ENCODE measurements at places on chromosomes 3 and 15. TPM values are rescaled to one million over a fixed set of nuclear protein-coding genes. Genes with fewer than 3 reads are reported as not detected.

- H3K27ac ChIP-seq = peak overlapping the region; percentile 75
- no peak overlapping the region for H3K4me3 ChIP-seq
- H3K36me3 ChIP-seq = no peaks in the 10 kb centered on the region
- H3K4me1 ChIP-seq = peaks cover 42% of the 10 kb centered on the region
Observed at GRCh38 chr3:15324379-15324808, 8.0 kb downstream of the SH3BP5 start.

DNA sequence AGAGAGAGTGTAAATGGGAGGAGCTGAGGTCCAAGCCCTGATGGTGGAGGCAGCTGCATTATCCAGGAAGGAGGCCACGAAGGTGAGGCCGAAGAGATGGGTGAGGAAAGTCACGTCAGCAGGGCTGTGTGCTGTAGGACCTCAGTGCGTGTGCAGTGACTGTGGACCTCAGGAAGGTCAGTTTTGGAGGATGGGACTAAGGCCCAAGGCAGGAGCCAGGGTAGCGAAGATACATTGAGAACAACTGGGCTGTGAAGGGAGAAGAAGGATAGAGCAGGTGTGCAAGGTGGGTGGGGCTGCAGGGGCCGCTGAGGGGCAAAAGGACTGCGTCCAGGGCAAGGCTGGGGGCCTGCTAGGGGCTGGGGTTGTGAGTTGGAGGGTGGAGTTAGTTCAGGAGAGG lies 4.9 kb downstream of the KLHL40 start:
- no peaks in the 10 kb centered on the region for H3K36me3 ChIP-seq
- DNase-seq = no peak
- H3K27me3 ChIP-seq = no peaks in the 10 kb centered on the region
- peaks cover 3% of the 10 kb centered on the region for H3K4me1 ChIP-seq
- H3K27ac ChIP-seq = no peak overlapping the region

DNA sequence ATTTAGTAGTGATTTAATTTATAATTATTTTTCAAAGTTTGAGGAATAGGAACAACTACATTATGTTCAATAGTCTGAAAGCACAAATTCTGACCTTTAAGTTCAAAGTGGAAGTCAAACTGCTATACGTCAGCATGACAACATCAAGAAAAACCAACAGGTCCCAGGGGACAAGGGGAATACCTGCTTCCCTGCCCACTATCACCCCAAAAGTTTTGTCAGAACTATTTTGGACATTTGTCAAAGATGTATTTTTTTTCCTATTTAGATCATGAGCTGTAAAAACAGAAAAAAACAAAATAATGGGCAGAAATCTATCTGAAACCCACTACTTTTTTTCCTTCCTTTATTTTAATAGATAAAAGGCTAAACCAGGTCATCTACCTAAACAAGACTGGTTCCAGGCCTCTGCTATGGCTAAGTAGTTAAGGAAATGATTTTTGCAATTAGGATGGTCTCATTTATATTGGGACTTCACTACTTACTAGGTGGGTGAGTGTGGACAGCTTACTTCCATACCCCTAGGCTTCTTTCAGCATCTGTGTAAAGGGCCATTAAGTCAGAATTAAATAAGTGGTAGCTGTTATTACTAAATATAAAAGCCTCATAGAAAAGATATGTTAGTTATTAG lies 746.3 kb downstream of the FHIT start:
- H3K4me3 ChIP-seq = no peak overlapping the region
- no peaks in the 10 kb centered on the region for H3K27me3 ChIP-seq
- no peaks in the 10 kb centered on the region for H3K4me1 ChIP-seq
- H3K36me3 ChIP-seq = no peaks in the 10 kb centered on the region
- no peak for DNase-seq

DNA sequence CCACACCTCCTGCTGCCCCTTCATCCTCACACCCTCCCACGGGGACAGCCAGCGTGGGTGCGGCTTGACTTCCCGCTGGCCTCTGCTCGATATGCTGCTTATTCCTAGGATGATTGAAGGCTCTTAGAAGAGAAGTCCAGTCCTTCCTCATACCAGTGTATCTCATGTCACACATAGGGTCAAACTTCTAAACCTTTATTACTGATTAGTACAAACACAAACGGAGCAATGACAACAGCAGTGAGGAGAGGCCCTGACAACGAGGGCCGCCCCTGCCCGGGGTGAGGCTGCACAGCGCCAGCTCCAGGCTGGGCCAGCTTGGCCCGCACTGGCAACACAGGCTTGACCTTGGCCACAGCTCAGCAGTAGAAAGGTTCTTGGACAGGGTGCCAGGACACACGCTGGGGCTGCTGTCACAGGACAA lies 3.7 kb downstream of the CIB1 start:
- H3K27me3 ChIP-seq = no peaks in the 10 kb centered on the region
- DNase-seq = no peak

DNA sequence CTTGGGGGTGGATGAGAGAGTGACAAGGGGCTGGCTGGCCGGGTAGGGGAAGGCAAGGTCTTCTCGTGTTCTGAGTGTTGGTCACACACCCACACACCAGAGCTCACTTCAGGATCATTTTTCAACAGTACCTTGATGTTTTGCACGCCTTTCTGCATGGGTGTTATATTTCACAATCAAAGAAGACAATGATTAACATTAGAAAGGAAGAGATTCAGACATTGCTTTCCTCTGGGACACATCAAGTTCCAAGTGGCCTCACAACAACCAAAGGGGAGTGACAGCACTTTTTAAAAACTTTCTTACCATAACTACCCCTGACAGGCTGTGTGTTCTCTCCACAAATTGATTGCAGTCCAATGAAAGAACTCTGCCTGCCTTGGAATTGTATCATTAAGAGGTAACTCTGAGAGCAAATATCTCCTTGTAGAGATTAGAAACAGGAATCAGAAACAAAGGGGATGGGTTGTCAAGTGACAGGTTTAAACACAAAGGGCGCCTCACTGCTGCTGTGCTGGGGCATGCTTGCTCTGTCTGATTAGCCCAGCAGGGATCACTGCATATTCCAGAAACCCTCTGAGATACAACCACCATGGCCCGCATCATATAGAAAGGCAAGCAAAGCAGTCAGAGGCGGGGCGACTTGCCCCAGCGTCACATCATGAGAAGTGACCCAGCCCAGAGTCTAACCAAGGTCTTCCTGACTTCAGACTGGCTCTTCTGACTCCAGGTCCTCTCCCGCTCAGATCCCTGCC lies 230.8 kb downstream of the FEZF2 start:
- peaks cover 3% of the 10 kb centered on the region for H3K4me1 ChIP-seq
- no peaks in the 10 kb centered on the region for H3K27me3 ChIP-seq
- no peaks in the 10 kb centered on the region for H3K36me3 ChIP-seq
- H3K4me3 ChIP-seq = no peak overlapping the region
- no peak overlapping the region for H3K27ac ChIP-seq
- DNase-seq = no peak

DNA sequence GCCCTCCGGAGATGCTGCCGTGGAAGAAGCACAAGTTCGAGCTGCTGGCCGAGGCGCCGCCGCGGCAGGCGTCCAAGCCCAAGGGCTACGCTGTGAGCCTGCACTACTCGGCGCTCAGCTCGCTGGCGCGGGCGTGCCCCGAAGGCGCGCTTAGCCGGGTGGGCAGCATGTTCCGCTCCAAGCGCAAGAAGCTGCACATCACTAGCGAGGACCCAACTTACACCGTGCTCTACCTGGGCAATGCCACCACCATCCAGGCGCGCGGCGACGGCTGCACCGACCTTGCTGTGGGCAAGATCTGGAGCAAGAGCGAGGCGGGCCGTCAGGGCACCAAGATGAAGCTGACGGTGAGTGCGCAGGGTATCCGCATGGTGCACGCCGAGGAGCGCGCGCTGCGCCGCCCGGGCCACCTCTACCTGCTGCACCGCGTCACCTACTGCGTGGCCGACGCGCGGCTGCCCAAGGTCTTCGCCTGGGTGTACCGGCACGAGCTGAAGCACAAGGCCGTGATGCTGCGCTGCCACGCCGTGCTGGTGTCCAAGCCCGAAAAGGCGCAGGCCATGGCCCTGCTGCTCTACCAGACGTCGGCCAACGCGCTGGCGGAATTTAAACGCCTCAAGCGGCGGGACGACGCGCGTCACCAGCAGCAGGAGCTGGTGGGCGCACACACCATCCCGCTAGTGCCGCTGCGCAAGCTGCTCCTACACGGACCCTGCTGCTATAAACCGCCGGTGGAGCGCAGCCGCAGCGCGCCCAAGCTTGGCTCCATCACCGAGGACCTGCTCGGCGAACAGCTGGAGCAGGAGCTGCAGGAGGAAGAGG lies 1.3 kb downstream of the FAM43A start:
- peak overlapping the region; percentile 55 for H3K4me3 ChIP-seq
- no peaks in the 10 kb centered on the region for H3K27me3 ChIP-seq
- H3K4me1 ChIP-seq = peaks cover 17% of the 10 kb centered on the region
- H3K36me3 ChIP-seq = no peaks in the 10 kb centered on the region
- no peak overlapping the region for H3K27ac ChIP-seq
- peak; percentile 28 for DNase-seq

DNA sequence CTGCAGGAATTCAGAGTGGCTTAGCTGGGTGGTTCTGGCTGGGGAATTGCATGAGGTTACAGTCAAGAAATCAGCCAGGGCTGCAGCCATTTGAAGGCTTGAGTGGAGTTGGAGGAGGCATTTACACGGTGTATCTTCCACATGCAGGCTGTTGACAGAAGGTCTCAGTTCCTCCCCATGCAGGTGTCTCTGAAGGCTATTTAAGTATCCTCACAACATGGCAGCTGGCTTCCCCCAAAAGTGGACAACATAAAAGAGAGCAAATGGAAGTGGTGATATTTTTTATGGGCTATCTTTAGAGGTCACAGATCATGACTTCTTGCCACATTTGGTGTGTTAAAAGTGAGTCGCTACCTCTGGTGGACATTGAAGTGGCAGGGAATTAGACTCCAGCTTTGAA lies 60.1 kb upstream of the SPRED1 start:
- H3K27ac ChIP-seq = no peak overlapping the region
- H3K4me3 ChIP-seq = no peak overlapping the region
- no peaks in the 10 kb centered on the region for H3K27me3 ChIP-seq
- no peaks in the 10 kb centered on the region for H3K4me1 ChIP-seq
- H3K36me3 ChIP-seq = no peaks in the 10 kb centered on the region

GRCh38 chr15:60464836-60465630 lies 13.9 kb downstream of the ICE2 start:
- DNase-seq = no peak
- H3K27me3 ChIP-seq = no peaks in the 10 kb centered on the region
- no peak overlapping the region for H3K27ac ChIP-seq
- H3K36me3 ChIP-seq = no peaks in the 10 kb centered on the region
- no peak overlapping the region for H3K4me3 ChIP-seq
- no peaks in the 10 kb centered on the region for H3K4me1 ChIP-seq

DNA sequence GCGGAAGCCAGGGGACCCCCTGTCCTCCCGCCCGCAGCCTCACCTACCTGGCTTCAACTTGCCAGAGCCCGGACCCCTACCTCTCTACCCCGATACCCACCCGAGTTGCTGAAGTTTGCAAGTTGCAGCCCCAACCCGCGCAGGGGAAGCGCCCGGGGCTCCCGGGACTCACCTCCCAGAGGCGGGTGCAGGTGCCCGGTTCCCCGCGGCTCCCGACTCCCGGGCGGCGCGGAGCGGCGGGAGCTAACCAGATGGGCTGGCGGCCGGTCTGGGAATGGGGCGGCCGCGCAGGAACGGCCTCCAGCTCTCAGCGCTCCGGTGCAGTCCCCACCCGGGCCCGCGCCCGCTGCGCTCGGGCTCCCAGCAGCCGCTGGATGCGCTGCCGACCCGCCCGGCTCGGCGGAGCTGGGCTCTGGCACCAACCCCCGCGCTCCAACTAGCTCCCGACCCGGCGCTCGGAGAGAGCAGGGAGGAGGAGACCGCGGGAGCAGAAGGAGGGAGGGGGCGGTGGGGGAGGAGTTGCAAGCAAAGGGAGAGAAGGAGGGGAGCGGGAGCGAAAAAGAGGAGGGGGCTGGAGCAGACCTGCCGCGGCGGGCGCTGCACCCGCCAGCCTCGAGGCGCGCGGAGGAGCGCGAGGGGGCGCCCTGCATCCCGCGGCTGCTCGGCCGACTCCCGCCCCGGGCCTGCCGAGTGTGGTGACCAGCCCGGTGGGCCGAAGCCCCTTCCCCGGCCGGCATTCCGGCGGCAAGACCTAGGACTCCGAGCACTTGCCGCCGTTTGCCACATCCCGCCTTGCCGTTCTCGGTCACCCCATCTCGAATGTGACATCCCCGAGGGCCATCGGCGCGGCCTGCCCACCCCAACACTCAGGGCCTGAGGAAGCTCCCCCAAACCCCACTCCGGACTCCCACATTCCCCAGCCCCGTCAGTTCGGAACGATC lies at the start of gene SEMA5B:
TSS of gene SEMA5B (minus strand) at position 472 of the 941 bp plus-strand sequence. CDS start 66,500 bp downstream, outside the sequence.
- H3K27ac ChIP-seq = peak within 1 kb of the TSS; percentile 17
- H3K36me3 ChIP-seq = no peaks in the 10 kb centered on the region
- peak; percentile 62 for DNase-seq
- no peaks in the 10 kb centered on the region for H3K27me3 ChIP-seq
- peak within 1 kb of the TSS; percentile 43 for H3K4me3 ChIP-seq

- H3K27ac ChIP-seq = no peak overlapping the region
- H3K4me1 ChIP-seq = no peaks in the 10 kb centered on the region
- H3K27me3 ChIP-seq = no peaks in the 10 kb centered on the region
- no peak overlapping the region for H3K4me3 ChIP-seq
- no peak for DNase-seq
Observed at GRCh38 chr3:26718315-26718714, 95.7 kb downstream of the LRRC3B start.

GRCh38 chr3:71653414-71653807 lies 69.9 kb upstream of the FOXP1 start:
- no peak for DNase-seq
- H3K4me1 ChIP-seq = no peaks in the 10 kb centered on the region
- no peaks in the 10 kb centered on the region for H3K27me3 ChIP-seq
- no peak overlapping the region for H3K27ac ChIP-seq
- no peak overlapping the region for H3K4me3 ChIP-seq

GRCh38 chr3:129305592-129306091 lies 27.0 kb downstream of the HMCES start:
- peak overlapping the region; percentile 79 for H3K27ac ChIP-seq
- no peaks in the 10 kb centered on the region for H3K36me3 ChIP-seq
- no peaks in the 10 kb centered on the region for H3K4me1 ChIP-seq
- H3K27me3 ChIP-seq = no peaks in the 10 kb centered on the region

Gene SLC28A1
- 0.10 TPM for total RNA-seq
